Activated naive CD4-positive, alpha-beta T cell treated with anti-CD3 and anti-CD28 coated beads for 36 hours (primary cell): ENCODE measurements at places on chromosomes 1 and 21.

- H3K4me3 ChIP-seq = no peak overlapping the region
- H3K36me3 ChIP-seq = no peaks in the 10 kb centered on the region
- H3K27ac ChIP-seq = no peak overlapping the region
- no peaks in the 10 kb centered on the region for H3K4me1 ChIP-seq
- H3K27me3 ChIP-seq = no peaks in the 10 kb centered on the region
Measured at GRCh38 chr1:228369608-228370438, 36.8 kb downstream of the TRIM11 start.

DNA sequence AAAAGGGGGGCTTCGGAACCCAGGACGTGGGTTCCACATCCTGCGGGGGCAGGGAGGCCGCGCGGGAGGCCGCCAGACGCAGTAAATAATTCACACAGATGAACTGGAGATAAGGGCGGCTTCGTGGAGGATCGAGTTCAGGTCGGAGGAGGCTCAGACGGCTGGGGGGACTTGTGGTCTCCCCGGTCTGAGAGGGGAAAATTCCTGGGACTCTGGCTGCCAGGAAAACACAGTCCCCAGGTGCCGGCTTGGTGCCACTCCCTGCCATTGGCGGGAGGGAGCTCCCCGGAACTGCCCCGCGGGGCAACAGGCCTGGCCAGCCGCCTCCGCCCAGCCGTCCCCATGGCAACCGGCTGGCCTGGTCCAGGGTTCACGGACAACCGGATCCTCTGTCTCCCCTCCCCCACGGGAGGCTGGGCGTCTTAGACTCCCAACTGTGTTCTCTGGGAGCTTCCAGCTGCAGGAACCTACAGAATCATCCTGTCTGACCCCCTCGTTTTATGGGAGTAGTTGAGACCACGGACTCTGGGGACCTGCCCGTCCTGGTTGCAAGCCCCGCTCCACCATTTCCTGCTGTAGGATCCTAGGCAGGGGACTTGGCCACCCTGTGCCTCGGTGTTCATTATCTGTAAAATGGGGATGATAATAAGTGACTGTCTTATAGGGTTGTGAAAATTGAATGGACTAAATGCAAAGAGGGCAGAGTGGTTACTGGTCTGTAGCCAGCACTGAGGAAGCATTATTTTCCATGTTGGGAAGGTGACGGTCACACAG is 9.6 kb downstream of the CAMK2N1 start:
- no peaks in the 10 kb centered on the region for H3K36me3 ChIP-seq
- no peak overlapping the region for H3K27ac ChIP-seq
- peaks cover 2% of the 10 kb centered on the region for H3K4me1 ChIP-seq
- H3K4me3 ChIP-seq = no peak overlapping the region

DNA sequence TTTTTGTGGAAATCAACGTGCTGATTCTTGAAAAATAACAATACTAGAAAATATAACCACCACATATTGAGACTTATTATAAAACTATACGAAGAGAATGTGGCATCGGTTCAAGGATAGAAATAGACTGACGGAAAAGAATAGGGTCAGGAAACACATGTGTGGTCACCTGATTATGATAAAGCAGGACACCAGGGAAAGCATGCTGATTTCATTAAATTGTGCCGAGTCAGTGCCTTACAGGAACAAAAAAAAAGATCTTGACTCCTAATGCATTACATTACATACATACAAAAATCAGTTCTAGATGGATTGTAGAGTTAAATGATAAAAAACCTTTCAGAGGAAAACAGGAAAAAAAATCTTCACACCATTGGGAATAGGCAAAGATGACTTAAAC is 43.5 kb upstream of the SERPINC1 start:
- peaks cover 20% of the 10 kb centered on the region for H3K36me3 ChIP-seq
- DNase-seq = no peak
- no peak overlapping the region for H3K4me3 ChIP-seq
- no peak overlapping the region for H3K27ac ChIP-seq
- H3K4me1 ChIP-seq = no peaks in the 10 kb centered on the region
- no peaks in the 10 kb centered on the region for H3K27me3 ChIP-seq

DNA sequence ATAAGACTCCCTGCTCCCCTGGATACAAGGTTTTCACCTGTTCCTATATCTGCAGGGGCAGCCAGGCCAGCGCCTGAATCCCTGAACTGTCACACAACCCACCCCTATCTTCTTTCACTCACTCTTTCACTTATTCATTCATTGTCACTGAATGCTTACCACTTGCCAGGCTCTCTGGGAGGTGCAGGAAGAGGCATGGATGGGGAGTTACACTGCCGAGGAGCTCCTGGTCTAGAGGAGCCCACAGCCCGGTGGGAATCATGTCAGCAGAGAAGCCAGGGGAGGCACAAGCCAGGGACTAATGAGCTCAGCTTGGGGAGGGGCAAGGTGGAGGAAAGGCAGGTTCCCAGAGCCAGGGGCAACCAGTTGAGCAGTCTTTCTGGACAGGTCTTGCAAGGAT is 155.8 kb downstream of the TRABD2B start:
- peaks cover 10% of the 10 kb centered on the region for H3K27me3 ChIP-seq
- no peaks in the 10 kb centered on the region for H3K4me1 ChIP-seq
- no peak for DNase-seq

DNA sequence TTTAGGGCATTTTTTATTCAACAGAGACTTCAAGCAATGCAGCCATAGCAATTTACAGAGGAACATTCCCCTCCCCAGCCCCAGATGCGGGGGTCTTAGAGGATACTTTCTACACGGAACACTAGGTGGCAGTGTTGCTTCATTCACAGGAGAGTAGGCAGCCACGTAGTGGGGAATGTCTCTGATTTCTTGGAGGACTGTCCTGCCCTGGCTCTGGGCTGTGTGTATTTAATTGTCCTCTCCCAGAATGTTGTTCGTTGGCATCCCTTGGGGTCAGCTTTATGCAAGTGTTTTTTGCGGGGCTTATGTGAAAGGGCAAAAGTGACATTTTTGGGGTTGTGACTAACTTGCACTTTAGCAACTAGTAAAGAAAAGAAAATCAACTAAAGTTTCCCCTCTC is 96.9 kb downstream of the PAPPA2 start:
- no peak overlapping the region for H3K27ac ChIP-seq
- no peaks in the 10 kb centered on the region for H3K4me1 ChIP-seq
- no peak overlapping the region for H3K4me3 ChIP-seq
- H3K27me3 ChIP-seq = peaks cover 12% of the 10 kb centered on the region
- peak; percentile 38 for DNase-seq
